Right renal pelvis (tissue), 4 donors: ENCODE measurements at places on chromosomes 3 and 15. TPM values are rescaled to one million over a fixed set of nuclear protein-coding genes. Genes with fewer than 3 reads are reported as not detected.

- no peak for DNase-seq
Observed at GRCh38 chr15:93831641-93832040, 399.7 kb upstream of the MCTP2 start.

- peak; percentile 59 for DNase-seq
Observed at GRCh38 chr3:15164340-15164739, 41.7 kb upstream of the CAPN7 start.

DNA sequence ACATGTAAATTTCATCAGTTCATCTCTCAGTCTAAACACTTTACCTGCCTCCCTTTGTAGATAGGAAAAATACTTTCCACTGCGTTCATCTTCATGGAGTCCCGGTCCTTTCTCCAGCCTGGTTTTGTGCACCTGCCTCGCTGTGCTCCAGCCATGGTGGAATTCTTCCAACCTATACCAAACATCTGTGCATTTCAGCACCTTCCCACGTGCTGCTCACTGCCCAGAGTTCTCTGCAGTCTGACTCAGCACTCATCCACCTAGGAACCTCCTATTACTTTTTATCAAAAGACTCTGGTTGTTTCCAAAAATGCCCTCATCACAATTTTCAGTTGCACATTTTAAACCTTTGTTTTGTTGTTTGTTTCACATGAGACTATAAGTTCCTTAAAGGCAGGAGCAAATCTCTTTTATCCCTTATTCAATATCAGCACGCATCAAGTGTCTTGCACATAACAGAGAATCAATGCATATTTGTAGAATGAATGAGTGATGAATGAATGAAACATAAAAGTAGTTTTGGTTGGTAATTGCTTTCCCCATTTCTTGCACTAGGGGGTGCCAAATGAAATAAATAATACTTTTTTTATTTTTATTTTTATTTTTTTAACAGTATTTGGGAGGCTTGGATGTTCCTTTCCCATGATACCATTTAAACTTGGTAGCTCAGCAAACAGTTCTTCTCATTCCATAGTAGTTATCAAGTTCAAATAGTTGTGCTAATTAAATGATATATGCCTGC is 30.2 kb upstream of the ADAMTS9 start:
- no peak for DNase-seq

DNA sequence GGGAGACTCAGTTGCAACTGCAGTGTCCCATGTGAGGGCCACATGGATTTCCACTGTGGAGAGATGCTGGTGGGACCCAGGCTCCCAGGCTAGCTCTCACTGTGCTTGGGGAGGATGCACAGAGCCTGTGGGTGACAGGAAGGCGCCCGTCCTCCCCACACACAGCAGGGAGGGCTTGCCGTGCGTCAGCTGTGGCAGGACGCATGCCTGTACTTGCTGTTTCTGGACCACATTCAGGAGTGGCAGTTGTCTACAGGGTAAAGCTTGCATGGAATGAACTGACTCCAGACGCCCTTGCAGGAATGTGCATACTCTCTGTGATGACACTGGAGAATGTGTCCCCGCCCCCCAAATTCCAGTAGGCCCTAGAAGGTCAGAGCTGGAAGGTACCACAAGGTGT is 63.8 kb upstream of the SNRPA1 start:
- DNase-seq: no peak

DNA sequence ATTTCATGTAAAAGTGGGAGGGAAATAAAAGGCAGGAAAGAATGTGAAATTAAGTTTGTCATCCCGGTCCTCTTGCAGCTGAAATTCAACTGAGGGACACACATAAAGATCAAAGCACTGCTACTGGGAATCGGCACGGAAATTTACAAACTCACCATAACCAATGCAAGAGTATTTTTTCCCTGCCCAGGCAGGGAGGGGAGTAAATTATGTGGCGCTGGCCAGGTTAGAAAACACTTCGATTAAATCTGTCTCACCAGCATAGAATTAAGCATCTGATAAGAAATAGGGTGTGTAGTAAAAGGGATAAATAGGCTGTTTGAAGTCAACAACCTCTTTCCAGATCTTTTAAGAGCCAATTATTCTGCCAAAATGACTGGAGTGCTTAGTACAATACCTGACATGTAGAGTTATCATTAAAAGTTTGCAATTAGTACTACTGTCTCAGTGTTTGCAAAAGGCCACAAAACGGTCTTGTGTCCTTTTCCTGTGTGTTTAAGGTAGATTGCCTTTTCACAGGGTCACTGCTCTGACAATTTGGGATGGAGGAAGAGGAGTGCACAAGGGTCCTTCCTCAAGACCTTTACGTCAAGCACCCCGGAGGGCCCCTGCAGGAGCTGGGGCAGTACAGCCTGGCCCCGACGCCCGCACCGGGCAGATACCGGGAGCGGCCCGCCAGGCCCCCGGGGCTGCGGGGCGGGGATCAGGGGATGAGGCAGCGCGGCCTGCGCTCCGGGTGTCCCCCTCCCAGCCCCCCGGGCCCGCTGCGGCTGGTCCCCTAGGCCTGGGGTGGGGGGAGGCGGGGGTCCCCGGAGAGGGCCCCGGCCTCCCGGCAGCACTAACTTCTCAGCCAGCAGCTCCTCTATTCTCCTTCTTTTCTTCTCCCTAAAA is 651 bp downstream of the UBA3 start:
- no peak for DNase-seq

DNA sequence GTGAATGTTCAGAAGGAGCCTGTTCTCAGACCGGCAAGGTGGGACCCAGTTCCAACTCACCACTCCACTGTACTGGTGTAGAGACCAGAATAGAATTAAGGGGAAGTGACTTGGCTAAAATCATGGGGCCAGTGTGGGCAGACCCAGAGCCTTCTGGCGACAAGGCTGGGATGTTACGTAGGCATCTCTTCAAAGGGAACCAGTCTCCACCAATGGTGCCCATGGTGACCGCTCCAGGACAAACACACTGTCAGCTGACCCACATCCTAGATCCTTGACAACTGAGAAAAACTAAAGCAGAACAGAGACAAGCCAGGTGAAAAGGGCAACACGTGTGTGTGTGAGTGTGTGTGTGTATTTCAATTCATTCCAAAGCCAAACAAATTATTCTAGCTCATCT is 321.7 kb upstream of the FRG2C start:
- no peak for DNase-seq

- DNase-seq: no peak
Observed at GRCh38 chr15:60083318-60083717, 79.2 kb downstream of the FOXB1 start.

- DNase-seq: no peak
Observed at GRCh38 chr3:172018364-172018763, 21.0 kb upstream of the FNDC3B start.

GOLGA6D gene
- 0.17 TPM for polyA plus RNA-seq

GABRR3 gene
- not detected for polyA plus RNA-seq

WNT5A gene
- polyA plus RNA-seq: 48.6 TPM

ZPLD1 gene
- polyA plus RNA-seq: 0.59 TPM
